NCI-H524 (cell line): ENCODE measurements at places on chromosomes 11 and 22.

- DNase-seq = no peak
Observed at GRCh38 chr11:71194710-71195109, 57.7 kb downstream of the SHANK2 start.

- DNase-seq = no peak
Observed at GRCh38 chr22:40000171-40000570, 5.4 kb downstream of the FAM83F start.

- no peak for DNase-seq
Observed at GRCh38 chr11:74024261-74025029, 15.6 kb upstream of the UCP3 start.

GRCh38 chr11:78603792-78604191 is 29.1 kb upstream of the NARS2 start:
- no peak for DNase-seq

DNA sequence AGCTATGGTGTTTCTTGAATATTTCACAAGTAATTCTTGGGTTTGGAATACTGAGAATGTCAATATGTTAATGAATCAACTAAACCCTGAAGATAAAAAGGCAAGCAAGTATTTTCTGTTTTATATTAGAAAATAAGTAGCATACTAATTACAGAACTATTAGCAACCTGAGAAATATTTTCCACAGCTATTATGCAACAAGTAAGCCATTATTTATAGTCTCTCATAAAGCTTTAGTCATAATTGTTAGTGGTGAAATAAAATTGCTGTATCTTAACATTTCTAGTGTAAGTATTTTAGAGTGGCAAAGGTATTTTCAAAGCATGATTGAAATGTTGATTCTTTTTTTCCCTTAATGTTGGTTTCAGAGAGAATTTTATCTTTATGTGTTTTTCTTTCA is 53.3 kb downstream of the FAR1 start:
- no peak for DNase-seq

DNA sequence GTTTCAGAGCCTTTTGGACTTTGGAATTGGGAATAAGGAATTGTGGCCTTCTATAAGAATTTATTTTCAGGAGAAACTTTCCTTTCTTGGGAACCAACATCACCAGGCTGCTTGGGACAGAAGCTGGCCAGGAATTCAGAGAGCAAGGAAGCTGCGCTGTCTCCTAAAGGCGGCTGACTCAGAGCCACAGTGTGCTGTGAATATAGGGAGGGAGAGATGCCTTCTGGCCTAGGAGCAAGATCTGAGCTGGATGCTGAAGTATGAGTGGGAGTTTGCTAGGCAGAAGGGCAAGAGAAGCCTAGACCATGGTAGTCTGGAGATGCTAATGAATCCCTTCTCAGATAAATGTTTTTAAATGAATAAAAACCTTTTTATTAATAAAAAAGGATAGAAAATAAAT is 213.7 kb upstream of the TBCEL start:
- no peak for DNase-seq

DNA sequence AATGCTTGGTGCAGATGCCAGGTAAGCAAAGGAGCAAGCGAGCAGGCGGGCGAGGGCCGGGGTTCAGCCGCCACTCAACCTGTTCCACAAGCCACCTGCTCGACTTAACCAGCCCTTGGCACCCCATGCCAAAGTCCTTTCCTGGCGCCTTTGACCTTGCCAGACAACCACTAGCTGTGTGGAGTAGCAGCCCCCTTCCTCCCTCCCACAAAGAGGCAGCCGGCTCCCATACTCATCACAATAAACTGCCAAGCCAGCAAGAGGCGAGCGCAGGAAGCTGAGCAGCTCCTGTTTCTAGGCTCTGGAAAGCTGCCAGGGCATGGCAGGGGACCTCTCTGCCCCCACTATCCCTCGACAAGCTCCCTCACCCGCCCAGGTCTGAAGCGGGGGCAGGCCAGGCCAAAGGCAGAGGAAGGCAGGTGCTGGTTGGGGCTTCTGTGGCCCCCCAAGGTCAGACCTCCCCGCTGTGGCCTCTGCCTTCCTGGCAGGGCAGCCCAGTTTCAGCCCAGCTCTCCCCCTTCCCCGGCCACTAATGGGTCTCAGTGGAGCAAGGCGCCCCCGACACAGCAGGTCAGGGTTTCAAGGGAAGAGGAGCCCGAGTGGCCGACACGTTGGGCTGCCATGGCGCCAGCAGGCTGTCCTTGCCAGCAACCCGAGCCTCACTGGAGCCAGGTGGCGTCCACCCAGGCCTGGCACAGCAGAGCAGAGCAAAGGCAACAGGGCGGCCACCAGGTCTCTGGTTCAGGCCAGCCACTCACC is 15.3 kb downstream of the MACROD1 start:
- no peak for DNase-seq

GRCh38 chr11:95584180-95584579 is 205.4 kb downstream of the FAM76B start:
- no peak for DNase-seq
